ENCODE measurements at places on chromosomes 3 and 15. TPM values are rescaled to one million over a fixed set of nuclear protein-coding genes. Genes with fewer than 3 reads are reported as not detected.

The ZNF710 gene
- total RNA-seq = 35.1 TPM

- H3K36me3 ChIP-seq = no peaks in the 10 kb centered on the region
- no peaks in the 10 kb centered on the region for H3K27me3 ChIP-seq
- H3K27ac ChIP-seq = no peak overlapping the region
- H3K4me1 ChIP-seq = no peaks in the 10 kb centered on the region
- no peak overlapping the region for H3K4me3 ChIP-seq
Observed at GRCh38 chr3:164470471-164470870, 607.8 kb downstream of the SI start.

GRCh38 chr15:81612631-81613030 is 238.6 kb upstream of the TMC3 start:
- no peak overlapping the region for H3K4me3 ChIP-seq
- no peaks in the 10 kb centered on the region for H3K27me3 ChIP-seq
- H3K27ac ChIP-seq = no peak overlapping the region
- DNase-seq = no peak

The SH2D7 gene
- total RNA-seq = not detected

- DNase-seq = peak; percentile 49
- no peaks in the 10 kb centered on the region for H3K36me3 ChIP-seq
- H3K4me1 ChIP-seq = peaks cover 20% of the 10 kb centered on the region
- H3K4me3 ChIP-seq = no peak overlapping the region
- H3K27me3 ChIP-seq = no peaks in the 10 kb centered on the region
Observed at GRCh38 chr15:80093854-80094418, 34.5 kb downstream of the ZFAND6 start.

DNA sequence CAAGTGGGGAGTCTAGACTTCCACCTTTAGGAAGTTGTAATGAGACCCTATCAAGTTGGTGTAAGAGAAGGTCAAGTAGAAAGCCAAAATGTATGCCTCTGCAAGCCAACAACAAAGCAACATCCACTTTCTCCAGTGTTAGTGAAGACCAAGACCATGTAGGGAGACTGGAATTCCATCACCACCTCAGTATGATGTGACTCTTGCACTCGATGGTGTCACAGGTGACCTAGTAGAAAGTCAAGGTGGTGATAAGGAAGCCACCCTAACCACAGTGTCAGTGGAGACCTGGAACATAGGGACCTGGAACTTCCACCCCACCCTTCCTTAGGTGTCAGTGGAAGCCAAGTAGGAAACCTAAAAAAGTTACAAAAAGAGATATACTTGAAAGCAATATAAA is 278.1 kb upstream of the KCNMB2 start:
- no peaks in the 10 kb centered on the region for H3K27me3 ChIP-seq
- H3K36me3 ChIP-seq = no peaks in the 10 kb centered on the region
- no peak overlapping the region for H3K27ac ChIP-seq
- H3K4me1 ChIP-seq = peaks cover 6% of the 10 kb centered on the region
- H3K4me3 ChIP-seq = no peak overlapping the region

DNA sequence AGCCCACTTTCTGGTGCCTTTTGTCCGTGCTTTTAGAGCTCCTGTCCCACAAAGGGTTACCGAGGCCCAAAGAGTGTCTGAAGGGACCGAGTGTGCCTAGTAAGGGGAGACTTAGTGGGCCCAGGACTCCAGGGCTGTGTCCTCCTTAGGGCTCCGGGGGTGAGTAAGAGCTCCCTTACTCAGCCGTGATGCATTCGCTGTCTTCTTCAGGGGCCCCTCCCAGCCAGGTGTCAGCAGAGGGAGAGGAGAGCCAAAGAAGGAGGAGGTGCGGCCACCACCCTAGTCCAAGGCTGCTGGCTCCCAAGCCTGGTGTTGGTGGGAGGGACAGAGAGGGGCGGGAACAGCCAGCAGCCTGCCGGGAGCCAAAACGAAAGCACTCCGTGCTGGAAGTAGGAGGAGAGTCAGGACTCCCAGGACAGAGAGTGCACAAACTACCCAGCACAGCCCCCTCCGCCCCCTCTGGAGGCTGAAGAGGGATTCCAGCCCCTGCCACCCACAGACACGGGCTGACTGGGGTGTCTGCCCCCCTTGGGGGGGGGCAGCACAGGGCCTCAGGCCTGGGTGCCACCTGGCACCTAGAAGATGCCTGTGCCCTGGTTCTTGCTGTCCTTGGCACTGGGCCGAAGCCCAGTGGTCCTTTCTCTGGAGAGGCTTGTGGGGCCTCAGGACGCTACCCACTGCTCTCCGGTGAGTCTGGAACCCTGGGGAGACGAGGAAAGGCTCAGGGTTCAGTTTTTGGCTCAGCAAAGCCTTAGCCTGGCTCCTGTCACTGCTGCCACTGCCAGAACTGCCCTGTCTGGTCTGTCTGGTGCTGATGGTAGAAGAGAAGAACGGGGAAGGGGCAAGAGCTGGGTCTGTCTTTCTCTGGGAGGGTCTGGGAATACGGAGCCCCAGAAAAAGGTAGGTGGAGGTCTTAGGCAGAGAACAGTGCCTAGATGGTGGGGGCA is at the start of gene IL17RC:
Gene IL17RC (plus strand): TSS at position 365 of the 947 bp plus-strand sequence. CDS start 218 bp downstream, at position 583.
- peak within 1 kb of the TSS; percentile 72 for H3K4me3 ChIP-seq
- DNase-seq = peak; percentile 92
- peak within 1 kb of the TSS; percentile 95 for H3K27ac ChIP-seq
- H3K27me3 ChIP-seq = no peaks in the 10 kb centered on the region
- H3K36me3 ChIP-seq = no peaks in the 10 kb centered on the region

DNA sequence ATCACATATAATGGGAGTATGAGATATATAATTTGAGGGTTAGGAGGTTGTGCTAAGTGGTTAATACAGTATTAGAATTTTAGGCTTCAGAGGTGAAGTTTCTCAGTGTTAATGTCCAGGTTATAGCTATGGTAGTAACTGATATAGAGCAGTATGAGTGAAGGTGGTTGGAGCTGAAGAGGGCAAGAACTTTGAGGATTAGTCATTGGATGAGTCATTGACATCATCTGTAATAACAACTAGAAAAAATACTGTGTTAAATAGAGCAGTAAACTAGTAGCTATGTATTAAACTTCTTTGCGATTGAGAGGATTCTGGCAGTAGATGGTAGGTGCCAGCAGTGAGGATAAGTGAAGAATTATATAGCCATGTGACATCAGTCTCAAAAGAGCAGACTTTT is 47.5 kb upstream of the EIF3J start:
- no peak for DNase-seq
- no peaks in the 10 kb centered on the region for H3K27me3 ChIP-seq
- H3K36me3 ChIP-seq = peaks cover 3% of the 10 kb centered on the region
- no peak overlapping the region for H3K4me3 ChIP-seq

DNA sequence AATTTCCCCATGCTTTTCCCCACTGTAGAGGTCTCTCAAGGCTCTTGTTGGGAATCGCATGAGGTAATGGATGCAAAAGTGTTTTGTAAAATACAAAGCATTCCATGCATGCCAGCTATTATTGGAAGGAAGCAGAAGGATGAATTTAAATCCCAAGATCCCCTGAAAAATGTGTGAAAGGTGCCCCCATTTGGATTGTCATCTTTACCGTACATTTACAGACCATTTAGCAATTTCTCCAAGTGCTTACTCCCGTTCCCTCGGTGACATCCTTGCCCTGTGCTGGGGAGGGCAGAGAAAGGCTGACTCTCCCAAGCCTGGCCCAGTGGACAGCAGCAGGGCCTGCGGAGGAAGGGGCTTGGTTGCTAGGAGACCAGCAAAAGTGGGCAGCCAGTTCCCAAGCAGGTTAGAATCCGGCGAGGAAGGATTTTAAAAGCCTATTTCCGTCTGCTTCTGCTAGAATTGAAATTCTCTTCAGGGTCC is 31.1 kb upstream of the NEO1 start:
- H3K27me3 ChIP-seq = no peaks in the 10 kb centered on the region
- H3K36me3 ChIP-seq = no peaks in the 10 kb centered on the region
- DNase-seq = no peak
- no peak overlapping the region for H3K27ac ChIP-seq

DNA sequence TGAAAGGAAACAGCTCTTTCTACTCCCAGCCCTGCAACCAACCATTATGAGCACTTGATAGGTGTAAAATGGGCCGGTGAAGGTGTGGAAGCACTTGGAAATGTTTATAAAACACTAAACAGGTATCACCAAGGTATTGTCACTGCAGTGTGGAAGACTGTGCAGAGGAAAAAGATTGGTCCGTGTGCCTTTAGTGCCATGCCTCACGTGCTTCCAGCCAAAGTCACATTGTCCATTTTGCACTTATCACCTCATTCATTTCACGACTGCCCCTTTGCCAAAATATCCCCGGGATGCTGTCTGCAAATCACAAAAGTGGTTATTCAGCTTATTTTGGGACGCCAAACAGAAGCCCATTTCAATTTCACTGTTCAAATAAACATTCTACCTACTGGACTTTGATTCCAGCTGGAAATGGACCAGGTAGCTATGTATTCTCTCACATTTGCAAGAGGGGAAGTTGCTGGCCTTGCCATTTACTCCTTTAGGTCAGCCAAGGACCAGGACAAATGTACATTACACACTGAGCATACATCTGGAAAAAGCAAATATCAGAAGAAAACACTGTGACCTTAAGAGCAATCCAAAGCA is 58.4 kb downstream of the ARRDC4 start:
- H3K4me1 ChIP-seq = no peaks in the 10 kb centered on the region
- H3K4me3 ChIP-seq = no peak overlapping the region
- H3K36me3 ChIP-seq = no peaks in the 10 kb centered on the region
- no peaks in the 10 kb centered on the region for H3K27me3 ChIP-seq

The CNTN3 gene
- 9.4 TPM for total RNA-seq

- H3K4me1 ChIP-seq = no peaks in the 10 kb centered on the region
- H3K4me3 ChIP-seq = no peak overlapping the region
- H3K36me3 ChIP-seq = no peaks in the 10 kb centered on the region
Observed at GRCh38 chr15:56194035-56194434, 49.6 kb downstream of the RFX7 start.

GRCh38 chr3:38229036-38229435 is 36.6 kb upstream of the SLC22A13 start:
- H3K27me3 ChIP-seq = no peaks in the 10 kb centered on the region
- no peak for DNase-seq
- no peaks in the 10 kb centered on the region for H3K4me1 ChIP-seq
- no peak overlapping the region for H3K27ac ChIP-seq
- no peak overlapping the region for H3K4me3 ChIP-seq

The RAB43 gene
- 23.1 TPM for total RNA-seq

DNA sequence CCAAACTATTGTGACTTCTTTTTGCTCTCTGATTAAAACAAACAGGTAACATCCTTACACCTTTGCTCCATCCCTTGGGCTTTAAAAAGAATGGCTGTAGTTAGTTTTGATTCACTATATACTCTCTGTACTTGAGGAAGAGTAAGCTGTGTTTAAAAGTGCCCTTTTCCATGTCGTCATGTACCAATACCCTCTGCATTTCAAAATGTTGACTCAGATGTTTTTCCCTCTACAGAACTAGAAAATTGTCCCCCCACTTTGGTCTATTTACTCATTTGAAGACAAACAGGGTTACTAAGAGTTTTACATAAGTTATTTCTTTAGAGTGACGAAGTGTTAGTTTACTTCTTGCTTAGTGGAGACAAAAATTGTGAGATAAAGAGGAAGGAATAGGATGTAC is 62.7 kb downstream of the TASOR start:
- DNase-seq = no peak
- H3K36me3 ChIP-seq = no peaks in the 10 kb centered on the region
- no peak overlapping the region for H3K27ac ChIP-seq
- H3K4me1 ChIP-seq = peaks cover 12% of the 10 kb centered on the region
- no peaks in the 10 kb centered on the region for H3K27me3 ChIP-seq

The FANCD2OS gene
- not detected for total RNA-seq

The SLC9C1 gene
- not detected for total RNA-seq

GRCh38 chr15:39079296-39079847 is 501.5 kb upstream of the THBS1 start:
- peak overlapping the region; percentile 9 for H3K27ac ChIP-seq
- no peaks in the 10 kb centered on the region for H3K27me3 ChIP-seq
- no peak overlapping the region for H3K4me3 ChIP-seq
- peak; percentile 47 for DNase-seq
- no peaks in the 10 kb centered on the region for H3K36me3 ChIP-seq
- H3K4me1 ChIP-seq = peaks cover 7% of the 10 kb centered on the region

The GPR149 gene
- total RNA-seq = not detected

All from transverse colon (tissue), 4 donors.